ENCODE measurements at places on chromosomes 4 and X.

- no peak for DNase-seq
Measured at GRCh38 chrX:97691901-97692455, 808.3 kb downstream of the RPA4 start.

- no peak for DNase-seq
Measured at GRCh38 chr4:40187386-40187906, 9.4 kb upstream of the RHOH start.

GRCh38 chrX:110282922-110283321 lies 35.0 kb downstream of the AMMECR1 start:
- no peak for DNase-seq

GRCh38 chr4:170875868-170876267 lies 786.1 kb upstream of the AADAT start:
- DNase-seq, result peak; percentile 35

GRCh38 chrX:39260965-39261364 lies 459.7 kb downstream of the MID1IP1 start:
- DNase-seq, result no peak

- no peak for DNase-seq
Measured at GRCh38 chr4:54231419-54231767, 2.3 kb downstream of the PDGFRA start.

- peak; percentile 0 for DNase-seq
Measured at GRCh38 chrX:31279359-31279758, 207.5 kb upstream of the FTHL17 start.

DNA sequence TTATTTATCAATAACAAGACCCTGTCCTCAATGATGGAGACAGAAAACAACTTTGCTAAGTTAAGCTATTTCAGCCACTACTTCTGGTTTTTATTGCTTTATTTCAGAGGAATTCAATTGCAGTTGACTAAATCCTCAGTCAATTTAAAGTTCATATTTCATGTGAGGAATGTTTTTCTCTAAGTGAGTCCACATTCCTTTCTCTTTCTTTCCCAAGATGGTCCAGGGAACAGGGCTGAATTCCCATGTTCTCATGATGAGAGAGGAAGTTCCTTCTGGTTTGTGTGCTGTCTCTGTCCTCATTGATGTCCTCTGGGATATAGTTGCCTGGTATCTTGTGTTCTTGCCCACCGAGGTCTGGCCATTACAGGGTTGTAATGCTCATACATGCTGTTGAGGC lies 117.2 kb downstream of the SLIT2 start:
- no peak for DNase-seq

DNA sequence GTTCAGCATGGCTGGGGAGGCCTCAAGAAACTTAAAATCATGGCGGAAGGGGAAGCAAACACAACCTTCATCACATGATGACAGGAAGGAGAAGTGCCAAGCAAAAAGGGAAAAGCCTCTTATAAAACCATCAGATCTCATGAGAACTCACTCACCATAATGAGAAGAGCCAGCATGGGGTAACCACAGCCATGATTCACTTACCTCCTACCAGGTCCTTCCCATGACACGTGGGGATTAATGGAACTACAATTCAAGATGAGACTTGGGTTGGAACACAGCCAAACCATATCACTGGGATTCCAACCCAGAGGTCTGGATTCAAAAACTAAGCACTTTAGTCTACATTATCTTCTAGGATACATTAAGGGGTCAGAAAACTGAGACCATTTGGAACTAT lies 609.6 kb upstream of the SPANXN1 start:
- no peak for DNase-seq

- no peak for DNase-seq
Measured at GRCh38 chr4:14131335-14131734, 503.8 kb upstream of the BOD1L1 start.

- DNase-seq, result no peak
Measured at GRCh38 chrX:19625612-19626011, 110.3 kb upstream of the MAP3K15 start.

- no peak for DNase-seq
Measured at GRCh38 chr4:112222219-112222955, 9.2 kb upstream of the AP1AR start.

- peak; percentile 93 for DNase-seq
Measured at GRCh38 chr4:153127760-153128494, 76.3 kb upstream of the TRIM2 start.

- no peak for DNase-seq
Measured at GRCh38 chrX:71000139-71000538, 68.0 kb downstream of the SNX12 start.

- no peak for DNase-seq
Measured at GRCh38 chrX:137848266-137848905, 282.5 kb downstream of the ZIC3 start.

DNA sequence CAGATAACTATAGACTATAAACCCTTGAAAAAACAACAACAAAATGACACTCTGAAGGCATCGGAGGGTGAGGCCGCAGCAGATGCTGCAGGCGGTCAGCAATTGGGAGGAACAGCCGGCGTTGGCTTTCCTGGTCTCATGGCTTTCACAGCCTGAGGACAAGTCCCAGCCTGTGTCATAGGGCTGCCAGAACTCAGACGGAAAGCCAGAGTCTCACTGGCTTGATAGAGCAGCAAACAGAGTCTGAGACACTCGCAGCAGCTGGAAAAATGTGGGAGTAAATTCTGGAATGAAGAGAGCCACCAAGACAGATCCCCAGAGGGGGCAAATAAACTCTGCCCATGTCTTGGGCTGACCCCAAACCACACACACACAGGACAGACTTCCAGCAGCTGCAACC lies 86.3 kb downstream of the PPP2R2C start:
- DNase-seq, result no peak

DNA sequence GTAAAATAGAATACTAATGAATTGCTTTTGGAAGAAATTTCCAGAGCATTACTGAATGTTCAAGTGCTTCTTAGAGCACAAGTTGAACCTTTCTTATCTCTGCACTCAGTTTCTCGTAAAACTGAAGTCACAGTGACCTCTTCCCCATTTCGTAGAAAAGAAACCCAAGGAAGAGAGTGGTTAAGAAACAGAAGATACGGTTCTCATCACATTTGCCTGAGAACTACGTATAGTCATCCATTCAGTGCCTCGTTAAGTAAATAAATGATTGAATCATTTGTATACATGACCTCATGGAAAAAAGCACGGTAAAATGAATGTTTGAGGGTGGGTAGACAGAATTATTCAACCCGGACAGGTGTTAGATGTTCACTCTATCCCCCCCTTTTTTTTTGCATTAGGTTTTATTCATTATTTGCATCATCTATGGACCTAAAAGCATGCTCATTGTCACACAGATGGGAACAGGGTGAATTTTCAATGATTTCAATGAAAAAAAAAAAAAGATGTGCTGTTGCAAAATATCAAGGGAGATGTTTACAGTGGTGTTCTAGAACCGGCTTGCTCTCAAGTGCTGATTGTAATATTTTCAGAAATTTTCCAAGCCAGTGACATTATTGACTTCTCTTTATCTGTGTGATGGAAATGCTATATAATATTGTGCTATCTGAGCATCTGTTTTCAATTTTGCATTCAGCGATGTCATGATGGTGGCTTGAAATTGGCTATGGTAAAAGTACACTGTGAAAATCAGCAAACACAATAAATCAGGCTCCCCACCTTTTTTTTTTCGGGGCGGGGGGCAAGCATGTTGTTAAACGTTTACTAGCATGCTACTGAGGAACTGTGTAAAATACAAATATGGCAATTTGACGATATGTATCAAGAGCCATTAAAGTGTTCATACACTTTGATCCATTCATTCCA lies 4.3 kb downstream of the RHOH start:
- DNase-seq, result peak; percentile 56

- no peak for DNase-seq
Measured at GRCh38 chr4:41865306-41865980, 69.8 kb upstream of the TMEM33 start.

- DNase-seq, result no peak
Measured at GRCh38 chr4:184960505-184960971, 57.8 kb upstream of the HELT start.

DNA sequence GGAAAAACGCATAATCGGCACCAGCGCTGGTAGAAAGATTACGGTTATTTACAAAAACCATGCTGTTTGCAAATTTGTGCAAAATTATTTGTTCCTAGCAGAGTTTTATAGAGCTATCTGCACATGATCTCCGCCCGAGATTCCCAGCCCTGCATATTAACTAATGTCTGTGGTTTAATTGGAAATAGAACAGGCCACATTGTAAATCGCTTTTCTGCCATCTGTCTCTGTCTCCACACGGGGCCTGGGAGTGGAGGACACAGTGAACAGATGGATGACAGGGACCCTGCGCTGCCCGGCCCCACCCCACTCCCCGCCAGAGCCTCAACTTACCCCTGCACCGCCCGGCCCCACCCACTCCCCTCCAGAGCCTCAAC lies 126.9 kb downstream of the FAM53A start:
- no peak for DNase-seq

GRCh38 chr4:8030121-8030781 lies 90.6 kb upstream of the AFAP1 start:
- DNase-seq, result no peak

DNA sequence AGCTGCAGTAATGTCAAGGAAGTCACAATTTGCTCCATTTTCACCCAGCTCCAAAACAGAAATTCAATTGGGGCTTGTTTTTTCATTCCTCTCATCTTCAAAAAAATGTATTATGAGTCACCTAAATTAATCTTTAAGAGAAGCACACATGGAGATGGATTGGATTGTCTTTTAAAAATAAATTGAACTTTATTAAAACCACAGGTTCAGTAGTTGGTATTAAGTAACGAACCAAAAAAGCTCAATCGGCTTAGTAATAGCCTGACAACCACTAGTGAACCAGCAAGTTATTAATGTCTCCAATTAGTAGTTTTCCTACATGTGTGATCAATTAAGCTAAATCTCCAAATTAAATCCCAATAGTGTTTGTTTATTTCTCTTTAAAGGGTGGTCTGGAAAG lies 283.5 kb upstream of the GIMD1 start:
- DNase-seq, result no peak

GRCh38 chr4:648579-649292 lies 23.4 kb downstream of the PDE6B start:
- DNase-seq, result no peak

DNA sequence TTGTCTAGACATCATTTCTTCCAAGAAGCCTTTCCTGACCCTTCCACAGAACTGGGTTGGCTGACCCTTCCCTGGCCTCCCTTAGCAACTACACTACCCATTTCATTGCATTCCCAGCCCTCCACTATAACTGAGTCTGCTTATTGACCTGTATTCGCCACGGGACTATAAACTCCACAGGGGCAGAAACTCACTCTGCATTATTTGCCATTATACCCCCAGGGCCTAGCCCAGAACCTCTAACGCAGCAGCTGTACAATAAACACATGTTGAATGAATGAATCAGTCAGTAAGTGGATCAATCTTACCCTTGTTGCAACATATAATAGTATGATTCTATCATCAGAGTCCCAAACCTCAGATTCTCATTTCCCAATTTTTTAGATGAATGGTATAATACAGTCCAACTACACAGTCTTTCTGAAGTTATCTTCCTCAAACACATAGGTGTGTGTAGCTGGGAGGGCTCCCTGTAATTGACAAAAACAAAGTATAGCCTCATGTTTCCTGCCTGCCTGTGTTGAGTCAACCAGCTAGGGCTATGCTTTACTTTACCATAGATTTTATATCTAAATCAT lies 209.3 kb downstream of the CHIC2 start:
- no peak for DNase-seq

DNA sequence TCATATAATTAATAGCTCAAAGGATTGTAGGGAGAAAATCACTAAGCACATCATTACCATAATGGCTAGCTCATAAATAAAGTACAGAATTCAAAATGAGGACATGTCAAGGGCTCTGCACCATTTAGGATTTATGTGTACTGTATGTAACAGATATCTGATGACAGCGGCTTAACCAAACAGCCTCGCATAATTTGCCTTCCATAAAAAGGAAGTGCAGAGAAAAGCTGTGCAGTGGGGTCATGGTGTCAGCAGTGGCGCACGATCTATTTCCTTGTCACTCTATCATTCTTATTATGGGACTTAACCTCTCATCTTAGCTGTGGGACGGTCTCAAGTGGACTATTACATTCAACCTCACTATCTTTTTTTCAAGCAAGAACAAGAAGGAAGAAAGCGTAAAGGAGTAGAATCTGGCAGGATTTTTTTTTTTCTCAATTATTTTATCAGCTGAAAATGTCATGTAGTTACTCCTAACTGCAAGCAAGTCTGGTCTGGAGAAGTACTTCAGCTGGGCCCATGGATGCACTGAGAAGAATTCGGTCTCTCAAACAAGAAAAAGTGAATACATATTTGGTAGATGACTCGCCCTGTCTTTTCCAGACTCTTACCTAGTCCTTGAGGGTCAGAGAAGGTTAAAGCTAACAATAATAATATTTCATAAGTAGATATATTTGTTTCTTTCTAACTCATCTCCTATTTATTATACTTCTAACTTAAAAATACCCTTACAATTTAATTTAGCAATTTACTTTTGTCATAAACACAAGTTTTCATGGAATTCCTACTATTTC lies 94.6 kb downstream of the COX18 start:
- DNase-seq, result no peak

GRCh38 chrX:70554523-70554922 lies 109.9 kb downstream of the DLG3 start:
- DNase-seq, result no peak

- DNase-seq, result no peak
Measured at GRCh38 chr4:15398001-15398400, 29.8 kb upstream of the C1QTNF7 start.

- no peak for DNase-seq
Measured at GRCh38 chr4:172776203-172776861, 392.3 kb upstream of the GALNT7 start.

DNA sequence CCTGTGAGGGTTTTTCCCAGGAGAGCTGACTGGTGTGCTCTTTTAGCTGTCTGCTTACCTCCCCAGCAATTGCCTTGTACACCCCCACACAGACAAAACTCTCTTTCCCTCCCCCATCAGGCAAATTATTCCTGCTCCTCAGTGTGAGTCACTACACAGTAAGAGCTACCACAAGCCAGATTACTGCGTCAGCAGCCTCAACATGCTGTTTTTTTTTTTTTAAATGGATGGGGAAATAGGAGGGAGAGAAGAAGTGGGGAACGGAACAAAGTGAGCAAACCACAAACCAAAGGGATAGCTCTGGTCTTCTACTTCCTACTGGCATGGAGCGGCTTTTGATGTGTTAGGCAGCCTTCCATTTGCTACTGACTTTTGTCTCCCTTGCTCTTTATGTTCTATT lies 107.5 kb upstream of the ACSL4 start:
- peak; percentile 69 for DNase-seq

GRCh38 chr4:23959396-23960148 lies 69.7 kb upstream of the PPARGC1A start:
- DNase-seq, result no peak

DNA sequence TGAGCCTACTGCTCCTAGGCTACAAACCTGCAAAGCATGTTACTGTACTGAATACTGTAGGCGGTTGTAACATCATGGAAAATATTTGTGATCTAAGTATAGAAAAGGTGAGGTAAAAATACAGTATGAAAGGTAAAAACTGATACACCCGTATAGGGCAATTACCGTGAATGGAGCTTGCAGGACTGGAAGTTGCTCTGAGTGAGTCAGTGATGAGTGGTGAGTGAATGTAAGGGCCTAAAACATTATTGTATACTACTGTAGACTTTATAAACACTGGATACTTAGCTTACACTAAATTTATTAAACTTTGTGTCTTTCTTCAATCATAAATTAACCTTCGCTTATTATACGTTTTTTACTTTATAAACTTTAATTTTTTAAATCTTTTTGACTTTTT lies 3.7 kb downstream of the KIF4A start:
- DNase-seq, result no peak

- DNase-seq, result peak; percentile 41
Measured at GRCh38 chr4:122921971-122922876, at the start of gene NUDT6. Gene NUDT6 (minus strand): TSS chr4:122922597. CDS start chr4:122922572, 25 bp downstream.

GRCh38 chrX:69072486-69073006 lies 92.7 kb downstream of the PJA1 start:
- no peak for DNase-seq

GRCh38 chr4:108166441-108167315 lies 2.1 kb downstream of the LEF1 start:
- DNase-seq, result no peak
